ENCODE measurements at places on chromosomes 3 and 15. TPM values are rescaled to one million over a fixed set of nuclear protein-coding genes. Genes with fewer than 3 reads are reported as not detected.

DNA sequence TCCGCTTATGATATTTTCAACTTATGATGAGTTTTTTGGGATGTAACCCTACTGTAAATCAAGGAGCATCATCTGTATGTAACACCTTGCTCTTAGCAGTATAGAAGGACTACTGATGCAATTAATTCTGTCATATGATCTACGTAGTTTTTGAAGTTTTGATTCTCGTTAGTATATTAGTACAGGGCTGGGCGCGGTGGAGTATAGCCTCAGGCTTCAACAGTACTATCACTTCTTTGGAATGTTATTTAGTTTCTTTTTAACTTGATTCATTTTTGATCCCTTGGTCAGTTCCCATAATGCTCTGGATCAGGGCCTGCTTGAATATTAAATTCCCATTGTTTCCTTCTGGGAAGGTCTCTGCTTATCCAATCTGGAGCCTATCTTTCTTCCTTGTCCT is 23.9 kb upstream of the AP4E1 start:
- DNase-seq = no peak

DNA sequence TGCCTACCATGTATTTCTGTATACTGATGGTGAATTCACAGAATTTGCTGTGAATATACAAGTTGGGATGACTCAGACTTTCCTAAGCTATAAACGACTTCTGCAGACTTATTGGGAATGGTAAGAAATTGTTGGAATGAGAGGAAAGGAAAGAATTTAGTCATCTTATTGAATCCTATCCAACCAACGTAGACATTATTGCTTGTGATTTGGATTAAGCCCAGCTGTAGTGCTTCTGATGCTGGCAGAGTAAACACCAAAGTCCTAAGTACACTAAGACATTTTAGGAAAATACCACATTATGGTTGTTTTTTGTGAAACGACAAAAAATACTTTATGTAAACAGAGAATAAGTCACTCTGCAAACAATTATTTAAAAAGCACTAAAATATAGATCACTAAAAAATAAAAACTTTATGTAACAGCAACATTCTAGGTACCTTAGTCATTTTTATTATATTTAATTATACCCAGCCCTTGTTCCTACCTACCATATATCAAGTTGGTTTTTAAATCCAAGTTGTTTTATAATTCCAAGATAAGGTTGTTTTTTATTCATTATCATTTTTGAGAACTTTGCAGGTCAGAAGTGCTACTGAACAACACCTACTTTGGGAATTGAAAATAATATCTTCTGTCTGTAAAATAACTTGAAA is 99.2 kb upstream of the MLF1 start:
- no peak for DNase-seq

DNA sequence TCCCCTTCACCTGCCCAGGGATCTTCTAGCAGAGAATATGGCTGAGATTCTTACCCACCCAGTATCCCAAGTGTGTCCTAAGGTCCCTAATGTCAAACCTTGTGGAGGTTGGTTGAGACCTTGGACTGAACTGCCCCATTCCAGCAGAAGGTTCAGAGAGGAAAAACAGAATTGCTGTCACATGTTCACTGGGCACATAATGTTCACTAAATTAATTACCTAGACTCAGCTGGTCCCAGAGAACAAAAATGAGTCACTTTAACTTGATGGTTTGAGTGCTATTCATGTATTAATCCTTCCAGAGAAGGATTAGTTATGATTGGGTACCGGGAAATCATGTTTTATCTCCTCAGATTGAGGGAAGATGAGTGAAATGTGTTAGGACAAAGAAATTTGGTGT is 171.3 kb upstream of the GADL1 start:
- no peak for DNase-seq

- no peak for DNase-seq
These were observed 25.7 kb downstream of the HMCES start for GRCh38 chr3:129304146-129304961.

DNA sequence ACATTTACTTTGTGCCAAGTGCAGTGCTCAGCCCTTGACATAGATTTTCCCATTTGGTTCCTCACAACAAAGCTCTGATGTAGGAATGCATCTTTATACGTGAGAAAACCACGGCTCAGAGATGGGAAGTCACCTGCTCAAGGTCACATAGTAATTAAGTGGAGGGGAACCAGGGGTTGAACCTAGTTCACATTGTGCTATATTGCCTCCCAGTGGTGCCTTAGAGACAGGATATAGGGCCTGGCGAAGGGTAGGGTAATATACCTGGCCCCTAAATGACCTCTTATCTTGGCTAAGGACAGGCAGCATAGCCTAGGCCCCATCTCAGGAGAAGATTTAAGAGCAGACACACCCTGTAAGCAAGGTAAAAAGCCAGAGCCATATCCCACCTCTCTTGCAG is 71.5 kb downstream of the FOXP1 start:
- DNase-seq = no peak

GRCh38 chr3:111926266-111926676 is 52.6 kb upstream of the ABHD10 start:
- DNase-seq = no peak

- no peak for DNase-seq
These were observed 13.0 kb downstream of the SMC4 start for GRCh38 chr3:160412477-160412876.

DNA sequence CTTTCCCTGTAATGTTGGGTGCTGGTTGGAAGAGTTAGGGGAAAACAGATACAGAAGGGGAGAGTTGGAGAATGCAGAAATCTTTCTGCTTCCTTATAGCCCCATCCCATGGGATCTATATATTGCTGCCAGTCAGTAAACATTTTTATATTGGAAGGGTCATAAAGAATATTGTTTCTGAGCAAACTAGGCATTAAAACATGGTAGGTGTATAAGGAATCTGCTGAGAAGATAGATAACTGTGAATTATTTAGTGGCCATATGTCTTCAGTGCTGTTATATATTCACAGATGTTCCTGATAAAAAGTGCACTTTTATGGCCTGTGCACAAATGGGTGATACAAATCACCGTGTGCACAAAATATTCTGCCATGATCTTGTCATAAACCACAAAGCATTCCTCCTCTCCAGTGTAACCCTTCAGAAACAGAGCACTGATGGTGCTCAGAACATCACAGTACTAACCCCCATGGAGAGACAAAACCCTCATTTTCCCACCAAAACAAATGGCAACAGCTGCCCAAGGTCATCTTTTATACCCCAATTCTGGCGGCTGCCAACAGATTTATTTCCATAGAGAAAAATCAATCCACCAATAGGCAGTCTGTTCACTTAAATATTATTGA is 269.3 kb downstream of the SLC9A9 start:
- no peak for DNase-seq

DNA sequence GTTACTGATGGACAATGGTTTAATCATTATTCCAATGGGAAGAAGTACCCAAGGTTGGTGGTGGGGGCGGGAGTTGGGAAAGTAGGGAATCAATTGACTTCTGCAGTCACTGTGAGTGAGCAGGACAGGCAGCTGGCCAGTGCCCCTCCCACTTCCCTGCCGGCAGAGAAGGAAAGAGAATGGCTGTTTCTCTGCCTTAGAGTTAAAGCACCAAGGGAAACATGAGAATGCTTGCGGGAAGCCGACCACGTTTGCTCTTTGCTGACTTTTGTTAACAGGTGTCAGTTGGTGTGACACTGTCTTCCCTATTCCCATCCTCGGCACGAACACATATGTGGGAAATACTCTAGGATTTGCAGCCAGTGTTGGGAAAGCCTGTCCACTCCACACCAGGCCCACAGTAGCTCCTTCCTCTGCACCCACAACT is 33.5 kb upstream of the MFSD1 start:
- DNase-seq = peak; percentile 84

DNA sequence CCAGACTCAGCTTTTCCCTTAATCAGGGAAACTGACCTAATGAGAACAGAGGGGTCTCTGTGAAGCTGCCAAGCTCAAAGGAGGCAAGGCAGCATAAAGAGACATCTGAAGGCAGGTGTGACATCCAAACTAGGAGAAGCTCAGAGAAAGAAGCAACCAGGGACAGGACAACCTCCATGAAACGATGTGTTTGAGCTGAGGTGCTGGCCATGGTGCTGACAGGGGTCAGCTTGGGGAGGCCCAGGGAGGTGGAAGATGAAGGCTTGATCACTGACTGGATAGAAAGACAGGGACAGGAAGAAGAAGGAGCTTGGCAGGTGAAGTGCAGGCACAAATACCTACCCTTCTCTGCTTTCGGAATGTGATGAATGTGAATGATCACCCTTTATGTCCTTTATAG is 179.5 kb upstream of the NSMCE3 start:
- DNase-seq = no peak

DNA sequence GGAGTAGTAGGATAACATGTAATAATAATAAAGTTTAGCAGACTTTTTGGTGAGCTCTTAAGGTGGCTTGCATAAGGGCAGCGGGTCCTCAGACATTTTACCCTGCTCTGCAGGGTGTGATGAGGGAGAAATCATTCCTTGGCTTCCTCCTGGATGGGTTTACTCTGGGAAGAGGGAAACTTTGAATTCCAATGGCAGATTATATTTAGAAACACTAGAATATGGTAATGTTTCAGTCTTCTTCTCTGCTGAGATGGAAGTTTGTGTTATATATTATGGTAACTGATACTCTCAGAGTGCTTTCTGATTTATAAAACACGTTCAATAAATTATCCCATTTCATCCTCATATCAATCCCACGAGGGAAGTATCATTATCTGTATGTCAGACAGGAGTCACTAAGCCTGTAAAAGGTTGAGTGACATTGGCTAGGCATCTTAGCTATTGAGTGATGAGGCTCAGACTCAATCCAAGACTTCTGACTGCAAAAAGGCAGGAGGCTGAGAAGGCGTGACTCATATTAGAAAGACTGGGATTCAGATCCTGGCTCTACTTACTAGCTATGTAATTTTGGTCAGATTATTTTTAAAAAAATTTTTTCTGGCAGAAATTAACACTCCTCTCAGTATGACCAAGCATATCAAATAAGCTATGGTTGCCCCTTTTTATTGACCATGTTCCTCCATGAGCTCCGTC is 19.3 kb downstream of the PDIA5 start:
- no peak for DNase-seq

The C3orf85 gene
- not detected for total RNA-seq

The CFAP91 gene
- 0.52 TPM for total RNA-seq

The SLC15A2 gene
- total RNA-seq = 0.57 TPM

The TKT gene
- total RNA-seq = 16.8 TPM

The NR1I2 gene
- not detected for total RNA-seq

The SENP8 gene
- 5.0 TPM for total RNA-seq
